ENCODE measurements at places on chromosomes 11 and 22. TPM values are rescaled to one million over a fixed set of nuclear protein-coding genes. Genes with fewer than 3 reads are reported as not detected.

Gene BATF2
- 1.2 TPM for total RNA-seq

DNA sequence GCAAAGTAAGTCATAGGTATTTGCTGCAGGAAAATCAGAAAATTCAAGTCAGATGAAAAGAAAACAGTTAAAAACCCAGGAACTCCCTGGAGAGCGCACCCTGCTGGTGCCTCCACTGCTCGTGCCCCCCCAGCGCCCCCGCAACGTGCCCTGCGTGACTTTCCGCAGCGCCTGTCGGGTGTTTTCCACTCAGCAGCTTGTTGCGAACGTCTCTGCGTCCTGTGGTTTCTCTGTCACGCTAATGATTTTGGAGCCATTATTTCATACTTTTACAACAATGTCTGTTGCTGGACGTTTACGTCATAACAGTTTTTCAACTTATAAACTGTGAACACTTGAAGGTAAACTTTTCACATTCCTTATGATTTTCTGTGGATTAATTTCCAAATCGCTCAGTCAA lies 5.0 kb downstream of the CRELD2 start:
- no peak for DNase-seq

DNA sequence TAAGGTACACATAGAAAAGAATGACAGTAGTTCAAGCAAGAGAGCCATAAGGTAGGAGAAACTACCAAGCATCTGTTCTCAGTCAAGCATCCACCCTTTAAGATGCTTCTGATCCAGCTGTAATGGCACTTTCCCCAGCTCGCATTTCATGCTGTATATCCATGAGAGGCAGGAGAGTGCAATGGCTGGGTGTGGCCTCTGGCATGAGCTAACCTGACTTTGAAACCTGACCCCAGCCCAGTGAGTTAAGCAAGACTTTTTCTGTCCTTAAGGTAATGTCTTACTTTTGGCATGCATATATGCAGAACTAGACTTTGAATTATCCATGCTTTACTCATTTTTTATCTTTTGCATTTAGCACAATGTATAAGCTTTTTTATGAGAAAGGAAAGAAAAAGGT lies 79.8 kb upstream of the CNTN5 start:
- DNase-seq, result no peak

GRCh38 chr11:129089279-129089678 lies 102.8 kb downstream of the ARHGAP32 start:
- DNase-seq, result no peak

DNA sequence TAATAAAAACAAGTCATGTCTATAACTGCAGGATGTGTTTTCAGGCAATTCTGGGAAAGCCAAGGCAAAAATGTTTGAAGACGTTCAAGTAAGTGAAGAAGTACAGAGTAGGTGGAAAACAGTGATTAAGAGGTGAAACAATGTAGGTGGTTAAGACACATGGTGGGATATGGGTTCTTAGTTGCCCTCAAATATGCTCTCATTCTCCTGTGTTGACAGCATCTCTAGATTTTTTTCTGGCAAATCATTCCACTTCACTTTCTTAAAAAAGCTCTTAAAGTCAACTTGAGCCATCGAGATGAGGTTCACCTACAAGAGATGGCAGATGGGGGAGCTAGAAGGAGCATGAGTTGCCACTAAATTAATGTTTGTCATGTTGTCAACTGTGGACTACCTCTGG lies 1041.0 kb upstream of the CNTN5 start:
- DNase-seq, result no peak

DNA sequence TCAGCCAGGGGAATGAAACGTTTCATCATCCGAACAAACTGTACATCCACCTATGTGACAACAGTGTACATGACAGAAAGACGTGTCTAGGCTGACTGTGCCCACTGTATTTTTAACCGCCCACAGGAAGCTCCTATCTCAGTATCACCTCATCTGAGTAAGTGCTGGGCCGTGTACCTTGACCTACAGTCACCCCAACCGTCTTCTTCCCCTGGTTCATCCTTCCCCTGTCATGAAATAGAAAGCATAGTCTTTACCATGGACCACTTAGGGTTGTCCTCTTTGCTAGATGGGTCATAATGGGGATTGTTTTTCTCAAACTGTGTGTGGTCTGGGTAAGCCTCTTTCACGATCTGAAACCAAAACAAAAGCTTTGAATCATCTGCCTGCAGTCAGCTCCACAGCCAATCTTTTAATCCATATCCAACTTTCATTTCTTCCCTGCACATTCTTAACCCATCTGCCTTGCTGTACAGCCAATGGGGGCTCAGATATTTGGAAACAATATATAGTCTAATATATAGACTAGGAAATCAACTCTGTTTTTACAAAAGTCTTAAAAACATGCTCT lies 4.2 kb downstream of the THYN1 start:
- DNase-seq, result no peak

Gene NFRKB
- total RNA-seq, result 12.3 TPM
